NCI-H2081 (cell line): ENCODE measurements at places on chromosomes 11 and 22.

- DNase-seq = no peak
These were observed 19.9 kb downstream of the ANO1 start for GRCh38 chr11:70097783-70098563.

GRCh38 chr22:50529897-50530579 lies at the start of gene TYMP:
TYMP (minus strand) TSS chr22:50530012; CDS start chr22:50529709, 303 bp downstream.
- DNase-seq = no peak

DNA sequence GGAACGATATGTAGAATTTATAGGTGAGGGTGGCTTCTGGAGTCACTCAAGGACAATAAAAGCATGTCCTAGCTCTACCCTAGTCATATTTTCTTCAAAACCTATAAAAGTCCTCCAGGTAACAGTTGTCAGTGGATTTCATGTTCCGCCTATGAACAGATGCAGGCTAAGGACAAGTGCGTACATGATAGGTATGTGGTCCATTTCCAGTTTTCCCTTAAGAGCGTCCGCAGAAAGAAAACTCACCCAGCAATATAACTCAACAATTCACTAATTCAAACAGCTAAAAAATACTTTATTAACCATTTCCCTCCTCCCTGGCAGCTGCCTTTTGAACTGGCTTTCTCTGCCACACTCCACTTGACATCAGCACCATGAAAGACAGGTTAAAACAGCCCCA lies 50.2 kb upstream of the CCDC34 start:
- no peak for DNase-seq

- no peak for DNase-seq
These were observed 52.6 kb downstream of the SWAP70 start for GRCh38 chr11:9716275-9717039.

- DNase-seq = no peak
These were observed 163.1 kb upstream of the FAT3 start for GRCh38 chr11:92061456-92062062.

- DNase-seq = peak; percentile 8
These were observed at the start of gene PITPNM1 for GRCh38 chr11:67504950-67505581. PITPNM1 (minus strand) TSS chr11:67505363; CDS start chr11:67504180, 1,183 bp downstream.

GRCh38 chr11:21461701-21462100 lies 731.2 kb upstream of the ANO5 start:
- no peak for DNase-seq

- no peak for DNase-seq
These were observed 182.7 kb upstream of the SNX19 start for GRCh38 chr11:131099013-131099412.

GRCh38 chr11:58647866-58648265 lies 25.4 kb downstream of the CNTF start:
- DNase-seq = no peak

- DNase-seq = no peak
These were observed 1.7 kb upstream of the DGCR2 start for GRCh38 chr22:19123936-19124335.

- DNase-seq = no peak
These were observed 14.3 kb downstream of the ADORA2A start for GRCh38 chr22:24441406-24442351.
